ENCODE measurements at places on chromosomes 2 and 18.

DNA sequence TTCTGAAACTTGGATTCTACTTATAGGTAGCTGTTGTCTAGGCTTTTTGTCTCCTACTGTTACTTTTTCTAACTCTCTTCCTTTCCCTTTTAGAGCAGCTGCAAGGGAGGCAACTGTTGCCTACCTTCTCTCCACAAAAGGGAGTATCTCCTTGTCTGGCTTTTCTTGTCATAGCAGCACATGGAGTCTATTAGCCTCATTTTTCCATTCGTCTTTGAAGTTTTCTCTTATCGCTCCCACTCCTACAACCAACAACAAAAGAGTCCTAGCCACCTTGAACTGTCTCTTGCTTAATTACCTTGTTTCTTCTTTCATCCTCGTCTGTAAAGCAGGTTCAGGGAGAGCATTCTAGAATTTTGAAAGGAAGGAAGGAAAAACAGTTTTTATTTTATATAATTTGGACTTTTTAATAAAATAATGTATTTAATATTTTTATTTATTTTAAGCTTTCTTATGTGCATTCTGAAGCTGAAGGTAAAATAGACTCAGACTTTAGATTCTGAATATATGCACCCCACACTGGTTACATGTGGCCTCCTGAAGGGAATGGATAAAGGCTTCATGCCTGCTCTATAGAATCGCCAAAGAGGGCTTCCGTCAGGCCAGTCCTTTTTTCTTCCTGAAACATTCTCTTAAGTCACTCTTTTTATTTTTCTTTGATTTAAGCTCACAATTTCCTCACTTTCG is 154.4 kb downstream of the CSRNP3 start:
- DNase-seq, result no peak

DNA sequence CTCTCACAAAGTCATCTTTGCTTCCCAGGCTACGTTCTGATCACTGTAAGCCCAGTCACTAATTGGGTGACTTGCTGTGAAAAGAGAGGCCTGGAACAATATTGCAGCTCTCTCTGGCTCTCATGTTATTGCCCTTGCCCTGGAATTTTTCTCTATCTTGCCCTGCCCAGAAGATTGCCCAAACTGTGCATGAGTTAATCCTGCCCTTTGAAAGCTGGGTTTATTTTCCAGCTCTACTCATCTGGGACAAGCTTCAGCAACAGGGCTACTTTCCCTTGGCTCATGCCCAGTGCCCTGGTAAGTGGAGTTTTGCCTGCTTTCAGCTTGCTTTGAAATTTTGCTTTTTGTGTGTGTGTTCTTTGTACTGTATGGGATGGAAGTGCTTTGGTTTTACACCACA is 6.9 kb upstream of the EHBP1 start:
- peak; percentile 25 for DNase-seq

GRCh38 chr2:107006836-107007235 is 120.9 kb upstream of the ST6GAL2 start:
- DNase-seq, result no peak

GRCh38 chr2:215207041-215207440 is 68.6 kb upstream of the ABCA12 start:
- no peak for DNase-seq

GRCh38 chr2:16613539-16614011 is 52.1 kb downstream of the CYRIA start:
- no peak for DNase-seq

DNA sequence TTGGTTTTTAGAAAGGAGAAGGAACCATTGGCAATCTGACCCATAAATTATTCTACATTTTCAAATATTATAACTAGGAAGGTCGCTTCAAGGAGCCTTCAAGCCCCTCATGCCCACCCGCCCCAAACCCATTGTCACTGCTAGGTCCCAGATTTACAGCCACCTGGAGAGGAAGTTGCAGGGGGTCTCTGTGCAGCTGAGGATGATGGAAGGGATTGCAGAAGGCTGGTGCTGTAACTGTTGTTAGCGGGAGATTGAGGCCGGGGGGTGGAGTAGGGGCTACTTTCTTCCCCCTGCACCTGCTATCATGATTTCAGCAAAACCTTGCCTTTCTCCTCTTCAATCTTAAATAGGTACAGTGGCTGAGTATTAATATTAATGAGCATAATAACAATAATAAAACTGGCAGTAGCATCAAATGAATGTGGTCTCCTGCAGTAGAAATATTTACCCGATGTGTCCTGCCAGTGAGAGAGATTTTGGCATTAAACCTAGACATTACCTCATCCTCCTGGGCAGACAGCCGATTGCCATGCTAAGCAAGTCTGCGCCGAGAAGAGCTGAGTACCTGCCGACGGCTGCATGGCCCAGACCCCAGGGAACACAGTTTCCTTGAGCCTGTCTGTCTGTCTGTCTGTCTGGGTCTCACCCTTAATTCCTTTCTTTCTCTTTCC is 225.4 kb downstream of the FAM210A start:
- peak; percentile 43 for DNase-seq

DNA sequence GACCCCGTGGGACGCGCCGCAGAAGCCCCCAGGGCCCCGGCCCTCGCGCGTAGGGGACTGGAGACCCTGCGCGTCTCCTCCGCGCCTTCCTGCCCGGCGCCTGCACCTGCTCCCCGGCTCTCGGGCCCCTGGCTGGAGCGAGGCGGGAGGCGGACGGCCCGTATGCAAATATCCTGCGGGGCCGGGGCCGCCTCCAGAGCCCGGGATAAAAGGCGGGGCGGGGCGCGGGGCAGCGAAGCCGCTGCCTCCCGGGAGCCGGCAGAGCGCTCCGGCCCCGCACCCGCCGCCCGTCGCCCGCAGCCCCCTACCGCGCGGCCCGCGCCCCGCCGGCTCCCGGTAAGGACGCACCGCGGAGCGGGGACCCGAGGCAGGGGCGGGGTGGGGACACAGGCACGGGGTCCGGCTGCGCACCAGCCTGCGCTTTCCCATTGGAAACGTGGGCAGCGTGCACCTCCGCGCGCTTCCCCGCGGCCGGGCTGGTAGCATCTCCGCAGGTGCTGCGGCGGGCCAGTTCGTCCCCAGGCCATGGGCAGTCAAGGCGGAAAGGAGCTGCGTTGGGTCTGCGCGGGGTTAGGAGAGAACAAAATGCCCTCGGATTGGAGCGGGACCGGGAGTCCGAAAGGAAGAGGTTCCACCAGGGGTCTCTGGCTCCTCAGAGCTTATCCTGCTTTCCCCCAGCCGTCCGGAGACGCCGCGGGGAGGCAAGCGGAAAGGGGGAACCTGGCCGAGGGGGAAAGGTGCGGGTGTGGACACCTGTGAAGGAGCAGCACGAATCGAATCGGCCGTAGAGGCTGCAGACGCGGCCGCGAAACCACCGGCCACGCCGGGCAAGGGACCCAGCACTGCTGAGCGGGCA is at the start of gene ATP6V1C2:
Gene ATP6V1C2, plus strand, starts transcription at position 235 of the 856 bp plus-strand sequence. CDS start 1,220 bp downstream, outside the sequence.
- DNase-seq, result no peak

GRCh38 chr2:64766841-64767669 is 113.3 kb upstream of the SERTAD2 start:
- no peak for DNase-seq

DNA sequence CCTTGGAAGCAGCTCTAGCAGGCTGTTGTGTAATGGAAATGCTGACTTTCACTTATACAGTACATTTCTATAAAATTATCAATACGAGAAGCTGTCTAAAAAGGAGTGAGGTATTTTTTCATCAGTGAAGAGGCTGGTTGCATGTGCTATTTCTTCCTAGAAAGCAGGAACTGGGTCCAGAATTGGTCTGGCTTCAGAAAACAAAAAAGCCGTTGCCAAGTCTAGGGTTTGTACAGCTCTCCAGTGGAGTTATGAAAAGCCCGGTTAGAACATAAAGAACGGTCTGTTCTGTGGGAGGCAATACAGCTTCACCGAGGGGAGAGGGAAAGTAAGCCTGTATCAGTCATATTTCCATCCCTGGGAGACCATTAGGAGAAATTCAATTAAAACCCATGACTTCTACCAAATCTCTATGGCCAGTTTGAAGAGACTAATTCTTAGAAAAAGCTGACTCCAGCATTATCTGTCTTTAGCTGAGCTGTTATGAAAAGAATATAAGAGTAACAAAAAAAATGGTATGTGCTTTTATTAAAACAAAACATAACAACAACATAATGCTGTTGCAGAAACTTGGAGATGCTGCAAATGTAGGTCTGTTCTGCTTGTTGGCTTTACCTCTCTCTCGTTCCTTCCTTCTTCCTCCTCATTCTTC is 217.0 kb downstream of the CMPK2 start:
- no peak for DNase-seq

- no peak for DNase-seq
Observed at GRCh38 chr2:47869859-47870595, 36.3 kb downstream of the FBXO11 start.

DNA sequence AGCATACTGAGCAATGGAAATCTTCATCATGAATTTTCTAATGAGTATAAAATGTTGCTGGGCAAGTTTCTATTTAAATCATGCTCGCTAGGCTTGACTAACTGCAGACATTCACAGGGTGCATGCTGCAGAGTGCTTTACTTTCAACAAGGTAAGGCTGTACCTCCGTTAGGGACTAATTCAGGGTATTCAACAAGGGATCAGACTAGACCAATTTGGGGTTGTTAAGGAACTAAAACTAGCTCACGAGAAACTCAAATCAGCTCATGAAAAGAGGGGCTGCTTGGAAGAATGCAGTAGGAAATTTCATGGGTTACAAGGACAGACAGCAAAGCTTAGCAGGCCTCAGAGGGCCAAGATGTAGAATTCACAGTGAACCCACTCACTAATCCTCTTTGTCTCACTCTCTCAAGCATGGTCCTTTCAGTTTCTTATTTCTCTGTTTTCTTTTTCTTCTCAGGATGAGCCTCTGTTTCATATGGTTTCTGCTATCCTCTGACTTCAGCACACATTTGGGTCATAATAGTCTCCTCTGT is 2.2 kb downstream of the MYO3B start:
- no peak for DNase-seq

GRCh38 chr18:58045242-58046092 is 1.4 kb downstream of the NEDD4L start:
- DNase-seq, result no peak

- DNase-seq, result no peak
Observed at GRCh38 chr18:49597157-49597931, 35.5 kb downstream of the LIPG start.

- no peak for DNase-seq
Observed at GRCh38 chr2:47819834-47820233, 36.9 kb downstream of the MSH6 start.
